ENCODE measurements at places on chromosomes 16 and 17.

DNA sequence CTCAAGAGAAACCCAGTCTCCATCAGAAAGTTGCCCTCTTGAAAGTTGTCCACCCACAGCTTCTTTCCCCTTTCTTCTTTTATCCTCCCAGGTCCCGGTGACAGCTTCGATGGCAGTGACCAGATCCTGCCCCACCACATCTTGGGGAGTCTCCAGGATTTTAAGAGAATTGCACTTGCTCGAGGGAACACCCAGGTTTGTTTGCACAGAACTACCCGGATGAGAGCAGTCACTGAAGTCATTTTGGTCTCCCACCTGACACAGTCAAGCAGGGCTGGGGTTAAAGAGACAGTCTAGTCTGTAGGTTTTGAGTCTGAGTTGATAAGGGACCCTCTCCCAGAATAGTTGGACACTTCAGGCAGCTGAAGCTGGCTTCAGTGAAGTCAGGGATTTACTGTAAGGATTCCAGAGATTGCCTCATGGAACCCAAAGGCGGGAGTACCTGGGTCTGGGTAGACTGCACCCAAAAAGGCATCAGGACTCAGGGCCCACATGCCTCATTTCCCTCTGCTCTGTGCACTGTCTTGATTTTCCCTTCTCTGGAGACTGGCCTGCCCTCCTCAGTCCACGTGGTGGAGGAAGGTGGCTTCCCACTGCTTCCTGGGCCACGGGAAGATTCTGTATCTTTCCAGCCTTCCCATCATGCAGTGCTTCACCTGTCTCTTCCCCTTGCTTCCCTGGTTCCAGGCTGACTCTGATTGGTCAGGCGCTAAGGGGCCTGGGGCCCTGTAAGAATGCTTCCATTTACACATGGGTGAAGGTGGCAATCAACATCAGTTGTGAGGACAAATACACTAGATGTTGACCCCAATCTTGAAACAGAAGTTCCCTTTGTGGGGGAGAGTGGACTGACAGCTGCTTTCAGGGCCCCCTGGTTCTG, 9.5 kb downstream of the MYCBPAP start:
- peak; percentile 44 for DNase-seq

- DNase-seq = no peak
These were observed 24.6 kb downstream of the COG7 start for GRCh38 chr16:23428351-23428750.

DNA sequence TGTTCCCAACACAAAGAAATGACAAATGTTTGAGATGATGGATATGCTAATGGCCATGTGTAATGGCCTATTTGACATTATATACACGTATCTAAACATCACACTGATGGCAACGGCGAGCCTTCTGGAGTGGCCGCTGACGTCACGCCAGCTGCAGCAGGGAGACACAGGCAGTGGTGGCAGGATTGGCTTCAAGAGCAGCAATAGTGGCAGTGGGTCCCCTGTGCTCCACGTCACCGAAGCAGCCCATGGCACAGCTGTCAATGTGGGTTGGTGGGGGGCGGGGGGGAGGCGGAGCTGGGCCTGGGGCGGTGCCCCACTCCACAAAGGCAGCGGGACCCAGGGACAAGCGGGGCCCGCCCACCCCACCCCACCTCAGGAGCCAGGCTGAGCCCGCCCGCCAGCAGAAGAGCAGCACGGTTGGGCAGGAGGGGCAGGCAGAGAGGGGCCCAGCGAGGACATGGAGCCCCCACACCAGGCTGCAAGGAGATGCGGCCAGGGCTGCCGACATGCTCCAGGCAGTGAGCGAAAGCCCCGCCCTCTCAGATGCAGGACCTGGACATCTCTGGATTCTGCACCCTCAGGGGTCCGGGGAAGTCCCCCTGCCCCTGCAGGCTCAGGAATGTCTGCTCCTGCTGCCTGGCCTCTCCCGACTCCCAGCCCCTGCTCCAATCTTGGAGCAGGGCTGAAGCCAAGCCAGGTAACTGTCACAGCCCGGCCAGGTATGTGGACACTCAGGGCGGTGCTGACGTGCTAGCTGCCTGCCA, 64.6 kb downstream of the USP32 start:
- DNase-seq = peak; percentile 40

- no peak for DNase-seq
These were observed 363.3 kb upstream of the CDH5 start for GRCh38 chr16:66003201-66003600.

GRCh38 chr16:7910116-7910515, 577.5 kb downstream of the RBFOX1 start:
- DNase-seq = no peak

GRCh38 chr17:55336426-55336825, 71.7 kb downstream of the HLF start:
- no peak for DNase-seq

- no peak for DNase-seq
These were observed 5.9 kb upstream of the METTL16 start for GRCh38 chr17:2517539-2517938.

- DNase-seq = no peak
These were observed 26.9 kb downstream of the SOCS3 start for GRCh38 chr17:78332991-78333390.

DNA sequence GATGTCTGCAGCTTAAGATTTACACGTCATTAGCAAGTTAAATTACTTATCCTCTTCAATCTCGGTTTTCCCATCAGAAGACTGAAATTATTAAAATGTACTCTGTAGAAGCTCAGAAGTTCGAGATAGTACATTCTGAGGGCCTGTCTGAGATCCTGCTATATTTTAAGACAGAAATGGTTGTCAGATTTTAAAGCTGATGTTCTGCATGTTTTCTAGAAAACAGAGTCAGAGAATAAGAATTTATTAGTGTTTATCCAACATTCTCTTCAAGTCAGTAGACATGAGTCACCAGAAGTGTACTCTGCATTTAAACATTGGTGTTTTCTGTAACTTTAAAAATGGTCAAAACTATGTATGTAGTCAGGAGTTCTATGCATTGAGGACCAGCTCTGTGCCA, 155.2 kb upstream of the MYOCD start:
- no peak for DNase-seq

GRCh38 chr17:69047368-69048263, 13.1 kb downstream of the ABCA9 start:
- DNase-seq = peak; percentile 85

GRCh38 chr16:11542069-11542744, 44.5 kb downstream of the LITAF start:
- no peak for DNase-seq

- DNase-seq = peak; percentile 75
These were observed 136.7 kb upstream of the NUDT7 start for GRCh38 chr16:77585379-77586251.

- no peak for DNase-seq
These were observed 9.7 kb upstream of the TIMP2 start for GRCh38 chr17:78934681-78935418.

DNA sequence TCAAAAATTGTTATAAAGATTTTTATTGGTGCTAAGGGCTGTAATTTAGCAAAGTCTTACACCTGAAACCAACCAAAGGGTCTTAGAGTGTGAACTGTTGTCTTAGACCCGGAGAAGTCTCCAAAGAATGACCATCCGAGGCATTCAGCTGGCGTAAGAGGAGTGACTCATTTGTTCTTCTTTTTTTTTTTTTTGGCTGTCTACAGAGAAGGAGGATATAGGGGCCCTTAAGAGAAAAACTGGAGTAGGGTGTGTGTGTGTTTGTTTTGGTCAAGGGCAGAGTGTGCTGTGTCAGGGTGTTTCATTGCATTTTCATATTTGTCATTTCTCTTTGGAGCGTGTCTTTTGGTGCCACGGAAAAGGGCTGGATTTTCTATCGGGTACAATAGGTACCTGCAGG, 508.0 kb downstream of the WWOX start:
- peak; percentile 18 for DNase-seq

- no peak for DNase-seq
These were observed 205.9 kb downstream of the HS3ST3A1 start for GRCh38 chr17:13395862-13396261.

GRCh38 chr16:3946604-3947180, 66.2 kb upstream of the CREBBP start:
- no peak for DNase-seq

GRCh38 chr16:22317625-22318024, 20.4 kb downstream of the POLR3E start:
- no peak for DNase-seq

GRCh38 chr17:31859487-31860008, 504 bp upstream of the COPRS start:
- peak; percentile 17 for DNase-seq

- no peak for DNase-seq
These were observed 9.2 kb downstream of the ZDHHC7 start for GRCh38 chr16:85002099-85002541.

GRCh38 chr16:4231367-4231766, 10.5 kb downstream of the SRL start:
- DNase-seq = no peak

- DNase-seq = no peak
These were observed 1.3 kb upstream of the CLEC19A start for GRCh38 chr16:19284207-19284606.

- no peak for DNase-seq
These were observed 8.0 kb upstream of the C16orf96 start for GRCh38 chr16:4548124-4548523.

- DNase-seq = no peak
These were observed 95.6 kb downstream of the SALL1 start for GRCh38 chr16:51055434-51055833.

DNA sequence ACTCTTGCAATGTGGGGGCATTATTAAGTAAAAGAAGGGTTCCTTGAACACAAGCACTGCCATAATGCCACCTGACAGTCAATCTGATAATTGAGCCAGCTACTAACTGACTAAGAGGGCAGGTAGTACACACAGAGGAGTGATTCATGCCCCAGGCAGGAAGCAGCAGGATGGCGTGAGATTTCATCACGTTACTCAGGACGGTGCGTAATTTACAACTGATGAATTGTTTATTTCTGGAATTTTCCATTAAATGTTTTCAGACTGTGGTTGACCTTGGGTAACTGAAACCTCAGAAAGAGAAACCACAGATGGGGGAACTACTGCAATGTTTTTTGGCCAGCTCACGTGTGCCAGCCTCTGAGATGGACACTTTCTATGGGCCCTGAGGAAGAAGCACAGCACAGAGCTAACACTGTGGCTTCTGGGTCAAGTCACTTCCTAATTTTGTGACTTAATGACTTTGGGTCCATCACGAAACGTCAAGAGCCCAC, 46.7 kb downstream of the C17orf67 start:
- DNase-seq = peak; percentile 73

GRCh38 chr16:11121083-11121608, 134.9 kb downstream of the SOCS1 start:
- no peak for DNase-seq

- DNase-seq = peak; percentile 45
These were observed 31.0 kb downstream of the OMG start for GRCh38 chr17:31266042-31266441.

- DNase-seq = no peak
These were observed 24.9 kb downstream of the DBNDD1 start for GRCh38 chr16:89994389-89994720.

DNA sequence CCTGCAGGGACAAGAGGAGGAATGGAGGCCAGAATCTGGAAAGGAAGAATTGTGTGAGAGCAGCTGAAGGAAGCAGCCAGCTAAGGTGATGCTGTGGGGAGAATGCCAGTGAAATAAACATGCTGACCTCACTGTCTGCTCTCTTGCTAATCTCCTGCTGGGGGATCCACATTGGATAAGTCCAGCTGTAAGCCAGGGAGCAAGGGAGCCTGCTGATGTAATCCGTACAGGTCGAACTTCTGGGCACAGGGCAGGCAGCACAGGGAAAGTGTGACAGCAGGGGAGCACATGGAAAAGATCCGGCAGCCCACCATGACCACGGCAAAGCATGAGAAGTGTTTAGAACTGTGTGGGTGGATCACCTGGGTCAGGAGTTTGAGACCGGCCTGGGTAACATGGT, 7.5 kb upstream of the XPO6 start:
- peak; percentile 68 for DNase-seq

DNA sequence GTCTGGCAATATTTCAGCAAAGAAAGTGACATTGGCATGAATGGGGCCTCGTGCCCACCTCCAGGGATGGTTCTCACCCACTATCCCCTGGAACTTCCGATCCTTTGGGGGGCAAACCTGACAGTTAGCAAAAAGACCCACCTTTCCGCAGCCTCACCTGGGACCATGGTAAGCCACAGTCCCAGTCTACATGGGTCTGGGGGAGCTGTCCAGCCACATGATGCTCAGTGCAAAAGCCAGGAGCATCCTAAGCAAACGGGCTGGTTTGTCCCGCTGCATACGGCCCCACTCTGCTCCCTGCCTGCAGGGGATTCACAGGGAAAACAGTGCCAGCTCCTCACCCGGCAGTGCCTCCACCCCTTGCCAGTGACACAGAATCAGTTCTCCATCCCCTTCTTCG, 19.3 kb downstream of the AIPL1 start:
- no peak for DNase-seq

DNA sequence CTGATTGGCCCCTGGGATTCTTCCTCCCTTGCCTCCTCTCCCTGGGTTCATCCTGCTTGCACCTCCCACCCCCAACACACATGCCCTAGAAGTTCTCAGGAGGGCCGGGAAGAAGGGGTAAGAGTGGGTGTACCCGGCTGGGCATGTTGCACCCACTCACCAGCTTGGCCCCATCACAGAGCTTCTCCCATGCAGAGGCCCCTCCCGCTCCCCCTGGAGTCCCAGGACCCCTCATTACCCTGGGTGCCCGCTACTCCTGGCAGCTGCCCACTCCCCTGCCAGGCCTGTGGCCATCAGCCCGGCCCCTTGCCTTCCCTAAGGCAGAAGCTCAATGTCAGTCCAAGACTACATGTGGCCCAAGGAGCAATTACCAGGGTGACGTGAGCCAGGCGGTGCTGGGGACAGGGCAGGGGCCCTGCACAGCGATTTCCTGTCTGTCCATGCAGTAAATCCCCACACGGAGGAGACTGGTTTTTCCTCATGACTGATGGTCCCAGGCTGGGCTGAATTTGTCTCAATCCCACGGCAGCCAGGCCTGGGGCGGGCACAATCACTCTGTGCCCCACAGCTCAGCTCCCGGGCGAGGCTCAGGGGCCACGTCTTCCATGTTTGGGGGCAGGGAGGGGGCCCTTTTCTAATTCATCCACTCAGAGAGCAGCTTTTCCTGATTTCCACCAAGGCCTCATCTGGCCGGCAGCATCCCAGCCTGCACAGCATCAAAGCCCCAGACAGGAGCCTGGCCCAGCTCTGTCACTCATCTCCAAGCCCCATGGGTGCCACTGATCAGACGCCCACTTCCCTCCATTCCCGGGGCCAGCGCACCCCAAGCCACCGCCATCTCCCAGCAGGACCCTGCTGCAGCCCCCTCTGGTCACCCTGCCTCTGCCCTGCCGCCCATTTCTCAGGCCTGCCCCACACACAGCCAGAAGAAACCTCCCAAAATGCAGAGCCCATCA, 234.7 kb downstream of the KATNIP start:
- no peak for DNase-seq

- peak; percentile 96 for DNase-seq
These were observed 12.0 kb downstream of the PGS1 start for GRCh38 chr17:78390241-78391050.
